Esophagus squamous epithelium (tissue), 5 donors: ENCODE measurements at places on chromosomes 3 and 15.

GRCh38 chr3:180321534-180321933, 280.4 kb upstream of the TTC14 start:
- no peak for DNase-seq

- DNase-seq = no peak
Measured at GRCh38 chr15:36130641-36131310, 448.6 kb upstream of the CDIN1 start.

GRCh38 chr3:148315756-148316155, 381.9 kb upstream of the AGTR1 start:
- no peak for DNase-seq

DNA sequence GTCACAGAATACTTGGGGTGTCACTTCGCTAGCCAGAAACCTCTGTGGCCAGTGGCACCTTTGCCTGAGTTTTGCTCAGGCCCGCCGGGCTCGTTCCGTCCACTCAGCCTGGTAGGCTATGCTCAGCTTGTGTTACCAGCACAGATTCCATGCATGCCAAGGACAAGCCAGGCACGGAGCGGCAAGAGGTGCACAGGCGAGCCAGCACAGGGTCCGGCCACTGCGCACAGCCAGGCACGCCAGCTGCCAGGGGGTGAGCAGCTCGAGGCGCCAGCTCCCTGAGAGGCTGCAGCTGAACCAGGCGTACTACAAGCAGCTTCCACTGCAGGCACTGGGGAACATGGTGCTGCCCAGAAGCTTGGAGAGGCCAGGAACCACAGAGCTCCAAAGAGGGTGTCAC, 14.7 kb downstream of the PCYT1A start:
- DNase-seq = no peak

- DNase-seq = no peak
Measured at GRCh38 chr15:62573876-62574275, 408.8 kb upstream of the C2CD4B start.

DNA sequence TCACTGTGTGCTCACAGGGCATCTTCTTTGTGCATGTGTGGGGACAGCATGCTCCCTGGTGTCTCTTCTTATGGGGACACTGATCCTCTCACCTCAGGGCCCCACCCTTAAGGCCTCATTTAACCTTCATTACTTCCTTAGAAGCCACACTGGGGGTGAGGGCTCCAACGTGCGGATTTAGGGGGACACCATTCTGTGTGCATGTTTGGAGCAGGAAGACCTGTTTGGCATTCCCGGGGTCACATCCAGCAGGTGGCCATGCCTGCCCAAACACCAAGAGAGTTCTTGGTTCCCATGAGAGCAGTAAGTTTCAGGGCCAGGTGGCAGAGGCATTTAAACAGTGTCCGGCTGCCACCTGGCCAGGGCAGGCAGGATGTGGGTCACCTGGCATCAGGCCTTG, 24.8 kb downstream of the PRR20G start:
- no peak for DNase-seq

DNA sequence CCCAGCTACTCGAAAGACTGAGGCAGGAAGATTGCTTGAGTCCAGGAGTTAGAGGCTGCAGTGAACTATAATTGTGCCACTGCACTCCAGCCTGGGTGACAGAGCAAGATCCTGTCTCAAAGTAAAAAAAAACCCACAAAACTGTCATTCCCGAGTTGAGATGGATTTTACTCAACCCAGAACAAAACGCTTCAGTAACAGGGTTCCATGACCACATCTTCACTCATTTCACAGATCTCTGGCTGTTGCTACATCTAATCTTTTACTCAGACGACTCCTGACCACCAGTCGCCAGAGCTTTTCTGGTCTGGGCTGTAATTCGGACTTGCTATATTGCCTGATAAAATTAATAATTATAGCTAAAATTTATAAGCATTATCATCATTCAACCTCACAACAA, 2.4 kb downstream of the DRD3 start:
- DNase-seq = no peak

- DNase-seq = no peak
Measured at GRCh38 chr15:84981711-84982300, at the start of gene PDE8A. Gene PDE8A (plus strand): TSS chr15:84981856. CDS start chr15:84982163, 307 bp downstream.

- DNase-seq = no peak
Measured at GRCh38 chr3:39165518-39165917, 12.1 kb upstream of the CSRNP1 start.

DNA sequence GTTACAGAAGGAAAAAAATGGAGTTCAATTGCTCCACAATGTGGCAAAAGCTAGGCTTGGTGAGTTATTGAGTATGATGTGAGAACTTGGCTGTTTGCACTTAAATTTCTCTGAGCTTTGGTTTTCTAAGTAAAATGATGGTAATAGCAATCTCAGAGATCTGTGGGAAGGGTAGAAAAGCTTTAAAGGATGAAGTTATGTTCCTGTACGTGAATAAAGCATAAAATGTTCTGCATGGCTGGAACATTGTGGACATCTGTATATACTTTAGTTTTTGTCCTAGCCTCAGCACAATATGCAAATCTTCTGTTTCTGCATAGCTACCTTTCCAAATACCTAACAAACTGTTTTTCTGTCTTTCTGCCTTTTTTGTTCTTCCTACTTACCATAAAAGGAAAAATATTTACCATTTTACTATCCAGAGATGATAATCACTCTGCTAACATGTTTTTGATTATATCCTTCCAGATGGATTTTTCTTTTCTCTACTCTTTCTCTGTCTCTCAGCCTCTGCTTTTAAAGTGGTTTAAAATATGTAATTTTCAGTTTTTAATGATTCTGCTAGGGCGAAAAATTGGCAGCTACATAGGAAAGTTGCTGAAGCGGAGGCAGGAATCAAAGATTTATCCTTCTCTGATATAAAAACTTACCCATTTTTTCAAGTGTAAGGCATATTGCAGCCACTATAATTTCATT, 188.1 kb downstream of the FNDC3B start:
- no peak for DNase-seq

- no peak for DNase-seq
Measured at GRCh38 chr15:40932156-40932555, 3.0 kb downstream of the DLL4 start.

DNA sequence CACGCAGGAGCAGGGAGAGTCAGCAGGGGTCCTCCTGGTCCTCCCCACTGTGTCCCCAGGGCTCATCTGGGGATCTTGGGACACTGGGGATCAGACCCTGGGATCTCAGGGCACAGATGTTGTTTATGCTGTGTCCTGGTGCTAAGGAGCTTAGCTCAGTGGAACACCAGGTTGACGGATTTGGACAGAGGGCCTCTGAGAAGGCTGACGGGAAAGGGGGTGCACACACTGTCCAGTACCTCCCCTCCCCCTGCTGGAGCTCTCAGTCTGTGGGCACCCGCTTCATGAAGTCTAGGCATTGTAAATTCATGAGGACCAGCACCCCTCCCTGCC, 21.9 kb upstream of the SEMA3F start:
- no peak for DNase-seq

GRCh38 chr3:170331143-170331542, 26.4 kb upstream of the SKIL start:
- no peak for DNase-seq

DNA sequence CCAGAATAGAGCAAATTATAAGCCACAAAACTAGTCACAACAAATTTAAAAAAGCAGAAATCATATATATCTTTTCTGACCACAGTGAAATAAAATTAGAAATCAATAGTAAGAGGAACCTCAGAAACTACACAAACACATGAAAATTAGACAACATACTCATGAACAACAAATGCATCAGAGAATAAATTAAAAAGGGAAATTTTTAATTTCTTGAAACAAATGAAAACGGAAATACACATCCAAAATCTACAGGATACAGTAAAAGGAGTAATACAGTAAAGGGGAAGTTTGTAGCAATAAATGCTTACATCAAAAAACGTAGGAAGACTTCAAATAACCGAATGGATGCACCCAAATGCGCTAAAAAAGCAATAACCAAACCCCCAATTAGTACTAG, 19.2 kb downstream of the NME9 start:
- no peak for DNase-seq
